SK-MEL-5 (cell line): ENCODE measurements at places on chromosomes 5 and 9.

GRCh38 chr5:117456866-117457470 lies 882.3 kb upstream of the SEMA6A start:
- no peak for DNase-seq

DNA sequence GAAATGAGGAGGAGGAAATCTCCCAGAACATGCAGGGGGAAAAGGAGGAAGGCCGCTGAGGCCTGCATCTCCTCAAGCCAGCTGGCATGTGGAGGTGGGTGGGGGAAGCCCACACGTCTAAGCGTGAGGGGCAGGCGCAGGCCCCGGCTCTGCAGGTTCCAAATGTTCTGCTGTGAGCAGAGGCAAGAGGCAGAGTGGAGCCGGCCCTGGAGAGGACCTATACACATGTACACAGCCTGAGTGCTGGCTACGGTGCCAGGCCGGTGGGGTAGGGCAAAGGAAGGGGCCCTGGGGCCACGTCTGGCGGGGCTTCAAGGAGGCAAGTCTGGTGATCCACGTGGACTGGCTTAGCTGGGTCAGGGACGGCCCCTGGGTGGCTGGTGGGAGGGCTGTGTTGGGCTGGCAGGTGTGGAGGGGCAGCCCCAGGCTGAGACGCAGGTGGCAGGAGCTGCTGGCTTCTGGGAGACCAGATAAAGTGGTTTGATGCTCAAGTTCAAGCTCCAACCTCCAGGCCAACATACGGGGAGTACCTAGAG lies 26.4 kb downstream of the LPCAT1 start:
- DNase-seq, result no peak

- no peak for DNase-seq
Measured at GRCh38 chr5:116084287-116084691, 536 bp upstream of the COMMD10 start.

DNA sequence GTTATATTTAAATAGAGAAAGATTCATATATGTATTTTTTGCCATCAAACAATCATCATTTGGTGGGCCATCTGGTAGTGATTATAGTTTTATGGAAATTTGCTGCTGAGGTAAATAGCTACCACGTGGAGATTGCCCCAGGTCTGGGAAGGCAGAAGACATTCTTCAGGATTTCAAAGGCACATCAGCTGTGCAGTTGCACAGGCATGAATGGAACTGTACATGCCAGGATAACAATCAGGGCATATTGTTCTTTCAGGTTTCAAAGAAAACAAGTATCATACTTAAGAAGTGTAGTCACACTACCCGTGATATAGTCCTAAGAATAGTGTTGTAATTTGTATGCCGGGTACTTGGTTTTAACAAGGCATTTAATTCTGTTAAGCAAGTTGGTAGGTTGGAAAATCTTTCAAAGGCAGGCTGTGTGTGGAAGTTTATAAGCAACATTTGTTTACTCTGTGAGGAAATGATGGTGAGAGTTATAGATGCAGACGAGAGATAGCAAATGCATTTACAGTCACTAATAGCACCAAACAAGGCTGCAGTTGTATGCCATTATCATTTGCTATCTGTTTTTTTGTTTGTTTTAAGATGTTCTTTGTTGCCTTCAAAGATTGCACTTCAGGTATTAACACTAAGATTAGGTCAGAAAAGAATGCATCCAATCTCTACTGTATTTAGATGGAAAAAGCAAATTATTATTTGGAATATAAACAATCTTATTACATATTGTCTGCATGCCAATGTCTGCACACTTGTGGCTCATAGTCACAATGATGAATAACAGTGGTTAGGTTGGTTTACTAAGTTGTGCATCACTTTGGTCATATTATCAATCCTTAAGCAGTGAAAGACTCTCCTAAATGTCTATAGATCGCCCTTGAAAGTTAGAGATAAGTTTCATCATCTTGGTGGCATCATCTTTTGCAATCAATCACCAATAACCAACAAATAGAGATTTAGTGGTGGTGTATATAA lies 55.3 kb downstream of the RPS23 start:
- peak; percentile 92 for DNase-seq

- DNase-seq, result no peak
Measured at GRCh38 chr9:130114741-130115140, 57.5 kb upstream of the NCS1 start.
